ENCODE measurements at places on chromosomes 1 and 21.

DNA sequence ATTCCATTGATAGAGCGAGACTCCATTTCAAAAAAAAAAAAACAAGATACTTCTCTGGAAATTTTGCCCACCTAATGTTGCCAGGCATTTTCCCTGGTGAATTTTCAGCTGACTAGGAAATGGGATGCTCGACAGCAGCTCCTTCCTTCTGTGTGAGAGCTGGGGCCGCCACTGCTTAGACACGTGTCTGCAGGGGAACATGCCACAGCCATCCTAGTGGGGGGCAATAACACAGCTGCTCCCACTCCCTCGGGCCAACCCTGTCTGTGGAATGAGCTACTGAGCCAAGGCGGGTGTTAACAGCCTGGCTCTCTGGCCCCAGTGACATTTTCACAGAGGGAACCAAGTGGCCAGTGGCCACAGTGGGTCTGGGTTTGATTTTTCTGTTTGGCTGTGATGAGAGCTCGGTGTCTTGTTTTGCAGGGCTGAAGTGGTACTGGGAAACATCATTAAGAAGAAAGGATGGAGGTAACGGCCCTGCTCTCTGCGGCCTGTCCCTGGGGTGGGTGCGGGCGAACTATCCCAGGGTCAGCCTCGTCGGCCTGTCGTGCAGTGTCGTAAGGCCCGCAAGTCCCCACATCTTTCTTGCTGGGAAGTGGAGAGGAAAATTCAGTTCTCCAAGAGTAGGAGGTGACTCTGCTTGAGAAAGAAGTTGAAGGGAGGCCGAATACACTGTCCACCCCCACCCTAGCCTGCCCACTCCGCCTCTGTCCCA is 39.2 kb downstream of the KCNAB2 start:
- no peak for DNase-seq

GRCh38 chr1:229531326-229531725 is 23.2 kb upstream of the NUP133 start:
- no peak for DNase-seq

GRCh38 chr1:96715482-96715881 is 6.1 kb upstream of the PTBP2 start:
- DNase-seq = no peak

DNA sequence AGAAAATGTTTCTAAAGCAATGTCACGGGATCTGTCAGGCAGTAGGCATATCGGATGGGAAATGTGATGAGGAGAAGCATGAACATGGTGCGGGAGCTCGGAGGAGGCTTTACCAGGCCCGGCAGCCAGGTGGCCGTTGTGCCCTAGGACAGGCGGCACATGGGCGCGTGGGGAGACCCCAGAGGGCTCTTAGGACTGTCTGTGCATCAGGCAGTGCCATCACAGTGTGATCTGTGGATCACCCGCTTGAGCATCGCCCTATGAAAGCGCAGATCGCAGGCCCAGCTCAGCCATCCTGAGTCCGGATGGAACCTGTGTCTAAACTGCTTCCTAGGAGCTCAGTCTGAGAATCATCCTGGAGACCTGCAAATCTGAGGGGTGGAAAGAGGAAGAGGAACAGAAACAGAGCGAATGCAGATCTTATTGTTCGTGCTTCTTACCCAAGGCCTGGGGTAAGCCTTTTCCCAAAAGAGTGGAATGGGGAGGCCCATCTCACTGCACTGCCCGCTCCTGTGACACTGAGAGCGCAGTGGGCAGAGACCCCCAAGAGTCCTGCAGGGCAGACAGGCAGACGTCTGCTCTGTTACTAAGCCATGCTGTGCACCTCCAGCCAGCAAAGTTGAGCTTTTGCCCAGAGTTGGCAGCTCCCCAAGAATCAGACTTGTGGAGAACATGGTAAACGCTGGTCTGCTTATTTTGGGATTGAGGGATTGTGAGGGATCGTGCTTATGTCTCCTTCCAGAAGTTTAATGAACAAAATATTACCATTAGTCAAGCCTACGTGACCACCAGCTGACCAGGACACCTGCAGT is 251.0 kb downstream of the RHOU start:
- no peak for DNase-seq

DNA sequence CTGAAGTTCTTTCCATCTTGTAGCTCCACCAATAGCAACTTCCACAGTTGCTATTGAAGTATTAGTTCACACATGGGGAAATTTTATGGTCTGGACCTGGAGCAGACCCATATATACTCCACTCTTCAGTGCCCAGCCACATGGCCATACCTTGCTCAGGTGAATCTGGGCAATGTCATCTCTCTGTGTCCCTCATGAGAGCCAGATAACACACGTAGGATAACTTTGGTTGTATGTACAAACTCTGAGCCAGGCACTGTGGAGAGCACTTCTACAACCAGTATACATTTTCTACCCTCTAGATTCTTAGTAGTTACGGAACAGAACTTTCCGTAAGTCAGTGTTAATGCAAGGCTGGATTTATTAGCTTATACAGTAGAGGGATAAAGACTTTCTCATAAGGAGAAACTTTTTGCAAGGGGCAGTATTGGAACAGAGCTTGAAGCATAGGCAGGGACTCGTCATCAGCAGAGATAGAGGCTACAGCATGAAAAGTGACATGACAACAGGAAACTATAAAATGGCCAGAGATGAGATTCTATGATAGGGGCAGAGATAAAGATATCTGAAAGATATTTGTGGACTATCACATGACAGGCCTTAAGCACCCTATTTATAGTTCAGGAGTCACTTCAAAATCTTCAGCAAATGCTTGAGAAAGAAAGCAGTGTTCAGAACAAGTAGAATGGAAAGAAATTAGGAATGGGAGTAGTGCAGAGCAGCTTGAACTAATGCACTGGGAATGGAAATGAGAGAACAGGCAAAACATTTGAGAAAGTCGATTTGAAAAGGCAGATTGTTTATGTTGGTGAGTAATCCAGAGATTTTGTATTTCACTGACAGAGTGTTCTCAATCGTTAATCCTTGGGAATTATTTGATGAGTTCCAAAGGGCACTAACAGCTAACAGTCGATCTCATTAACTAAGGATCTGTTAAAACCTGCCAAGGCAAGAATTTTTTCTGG is 481.8 kb downstream of the USP25 start:
- DNase-seq = no peak

- no peak for DNase-seq
Measured at GRCh38 chr1:165824269-165824643, 3.2 kb upstream of the UCK2 start.

- DNase-seq = no peak
Measured at GRCh38 chr1:88917321-88918025, 26.1 kb upstream of the GTF2B start.

- DNase-seq = peak; percentile 53
Measured at GRCh38 chr1:87644033-87644578, 315.4 kb downstream of the LMO4 start.

DNA sequence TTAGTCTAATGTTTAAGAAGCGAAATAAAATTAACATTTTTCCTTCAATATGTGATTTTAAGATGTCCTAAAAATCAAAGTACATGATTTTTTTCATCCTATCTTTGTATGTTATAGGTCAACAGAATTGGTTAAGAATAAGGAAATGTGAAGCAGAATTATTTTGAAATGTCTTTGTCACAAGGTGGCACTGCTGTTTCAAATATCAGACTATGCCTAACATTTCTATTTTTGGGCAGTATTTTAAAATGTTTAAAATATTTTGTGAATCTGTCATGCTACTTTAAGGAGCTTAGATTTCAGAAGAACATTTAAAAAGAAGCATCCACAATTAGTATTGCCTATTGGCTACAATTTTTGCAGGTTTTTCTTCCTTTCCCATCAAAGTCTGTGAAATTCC is 38.7 kb downstream of the AMY1C start:
- no peak for DNase-seq

DNA sequence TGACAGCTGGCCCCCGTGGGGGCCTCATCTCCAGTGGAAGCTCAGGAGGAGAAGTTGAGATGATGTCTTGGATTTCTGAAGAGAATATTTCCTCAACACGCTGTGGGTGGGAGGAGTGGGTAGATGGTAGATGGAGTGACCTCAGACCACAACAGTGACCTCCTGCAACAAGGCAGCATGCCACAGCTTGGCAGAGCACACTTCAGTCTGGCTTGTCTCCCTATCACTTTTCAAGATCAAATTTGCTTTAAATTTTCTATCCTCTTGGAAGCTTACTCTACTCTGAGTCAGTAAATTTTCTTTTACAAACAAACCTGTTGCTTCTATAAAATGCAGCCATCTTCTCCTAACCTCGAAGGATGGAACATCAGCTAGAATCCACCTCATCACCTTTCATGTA is 59.7 kb downstream of the NTPCR start:
- DNase-seq = no peak

DNA sequence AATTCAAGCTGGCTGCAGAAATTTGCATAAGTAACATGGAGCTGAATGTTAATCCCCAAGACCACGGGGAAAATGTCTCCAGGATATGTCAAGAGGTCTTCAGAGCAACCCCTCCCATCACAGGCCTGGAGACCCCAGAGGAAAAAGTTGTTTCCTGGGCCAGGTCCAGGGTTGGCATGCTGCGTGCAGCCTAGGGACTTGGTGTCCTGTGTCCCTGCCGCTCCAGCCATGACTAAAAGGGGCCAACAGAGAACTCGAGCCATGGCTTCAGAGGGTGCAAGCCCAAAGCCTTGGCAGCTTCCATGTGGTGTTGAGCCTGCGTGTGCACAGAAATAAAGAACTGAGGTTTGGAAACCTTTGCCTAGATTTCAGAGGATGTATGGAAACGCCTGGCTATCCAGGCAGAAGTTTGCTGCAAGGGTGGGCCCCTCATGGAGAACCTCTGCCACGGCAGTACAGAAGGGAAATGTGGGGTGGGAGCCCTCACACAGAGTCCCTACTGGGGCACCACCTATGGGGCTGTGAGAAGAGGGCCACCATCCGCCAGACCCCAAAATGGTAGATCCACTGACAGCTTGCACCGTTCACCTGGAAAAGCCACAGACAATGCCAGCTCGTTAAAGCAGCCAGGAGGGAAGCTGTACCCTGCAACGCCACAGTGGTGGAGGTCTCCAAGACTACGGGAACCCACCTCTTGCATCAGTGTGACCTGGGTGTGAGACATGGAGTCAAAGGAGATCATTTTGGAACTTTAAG is 222.9 kb downstream of the COP1 start:
- DNase-seq = no peak

GRCh38 chr21:37383086-37383485 is 16.5 kb downstream of the DYRK1A start:
- no peak for DNase-seq

DNA sequence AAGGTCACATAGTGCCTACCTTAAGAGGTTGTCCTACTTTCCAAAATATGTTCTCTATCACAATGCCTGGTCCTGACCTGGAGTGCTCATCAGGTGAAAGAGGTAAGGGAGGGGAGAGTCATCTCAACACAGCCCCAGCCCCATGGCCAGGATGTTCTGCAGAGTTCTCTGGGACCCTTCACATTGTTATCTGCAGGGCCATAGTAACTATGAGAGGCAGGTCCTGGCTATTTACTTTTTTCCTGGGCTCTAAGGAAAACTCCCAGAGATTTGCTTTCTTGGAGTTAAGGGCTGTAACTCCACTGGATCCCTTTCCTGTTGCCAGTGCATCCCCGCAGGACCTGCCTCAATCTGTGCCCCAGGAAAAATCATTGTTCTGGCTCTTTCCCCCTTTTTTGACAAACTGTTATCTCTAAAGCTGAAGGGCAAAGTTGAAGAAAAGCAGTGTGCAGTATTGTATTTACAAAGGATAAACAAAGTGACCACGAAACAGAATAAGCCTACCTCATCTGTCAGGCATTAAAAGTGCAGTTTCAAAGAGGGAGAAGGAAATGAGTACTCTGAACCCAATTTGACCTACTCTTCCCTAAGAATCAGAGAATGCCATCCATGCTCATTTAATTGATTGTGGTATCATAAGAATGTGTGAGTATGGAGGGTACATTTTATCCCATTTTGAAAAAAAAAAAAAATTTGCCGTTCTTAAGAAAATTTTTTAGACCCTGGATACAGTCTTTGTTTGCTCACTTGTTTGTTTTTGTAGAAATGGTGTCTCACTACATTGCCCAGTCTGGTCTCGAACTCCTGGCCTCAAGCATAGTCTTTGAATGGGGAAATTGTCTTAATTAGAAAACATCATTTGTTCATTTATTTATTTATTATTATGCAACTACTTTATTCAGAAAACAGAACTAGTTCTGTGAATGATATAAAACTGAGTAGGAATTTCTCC is 149.6 kb downstream of the RHOU start:
- no peak for DNase-seq

DNA sequence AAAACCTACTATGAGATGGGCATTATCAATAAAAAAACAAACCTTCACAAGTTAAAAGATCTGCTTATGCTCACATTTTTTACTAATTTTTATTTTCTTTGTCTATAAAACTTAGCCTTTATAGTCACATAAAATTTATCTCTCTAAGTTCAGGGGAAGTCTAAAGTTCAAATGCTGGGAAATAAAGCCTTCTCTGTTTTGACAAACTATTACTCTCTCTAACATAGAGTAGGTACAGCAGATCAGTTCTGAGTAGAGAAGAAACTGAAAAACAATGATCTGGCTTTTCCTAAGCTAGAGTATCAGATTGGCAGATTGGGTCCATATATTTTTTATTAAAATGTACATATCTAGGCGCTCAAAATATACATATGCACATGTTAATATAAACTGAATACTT is 31.2 kb downstream of the C1orf141 start:
- no peak for DNase-seq

GRCh38 chr1:33347650-33347992 is 26.7 kb upstream of the A3GALT2 start:
- DNase-seq = no peak

DNA sequence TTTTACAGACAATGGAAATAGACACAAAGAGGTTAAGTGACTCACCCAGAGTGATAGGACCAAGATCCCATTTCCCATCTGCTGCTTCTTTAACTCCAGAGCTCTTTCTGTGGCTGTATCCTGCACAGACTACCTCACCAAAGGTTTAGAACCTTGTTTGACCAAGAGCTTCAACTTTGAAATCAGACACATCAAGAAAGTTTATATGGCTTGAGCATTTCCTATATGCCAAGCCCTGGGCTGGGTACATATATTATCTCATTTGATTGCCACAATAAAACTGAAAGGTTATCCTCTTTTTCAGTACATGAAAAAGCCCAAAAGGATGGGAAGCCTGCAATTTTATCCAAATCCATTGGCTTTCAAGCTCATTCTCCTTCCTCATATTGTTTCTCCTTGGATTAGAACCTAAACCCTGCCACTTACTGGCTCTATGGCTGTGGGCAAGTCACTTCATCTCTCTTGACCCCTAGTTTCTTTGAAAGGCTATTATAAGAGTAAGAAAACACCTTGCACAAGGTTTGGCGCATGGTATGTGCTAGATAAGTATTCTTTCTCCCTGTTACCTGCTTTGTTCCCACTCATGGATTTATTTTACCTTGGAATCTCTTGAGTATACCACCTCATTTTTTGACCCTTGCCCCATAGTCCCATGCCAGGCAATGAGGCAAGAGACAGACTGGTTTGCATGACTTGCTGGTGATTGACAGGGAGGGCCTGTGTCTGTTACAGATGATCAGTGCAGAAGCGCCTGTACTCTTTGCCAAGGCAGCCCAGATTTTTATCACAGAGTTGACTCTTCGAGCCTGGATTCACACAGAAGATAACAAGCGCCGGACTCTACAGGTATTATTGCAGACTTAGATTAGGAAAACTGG is 34.5 kb upstream of the KCNQ4 start:
- no peak for DNase-seq

All from thymus (tissue), 14 donors.